Sciatic nerve (tissue), 2 donors: ENCODE measurements at places on chromosomes 5 and 9. TPM values are rescaled to one million over a fixed set of nuclear protein-coding genes. Genes with fewer than 3 reads are reported as not detected.

The EPB41L4A gene
- 29.4 TPM for total RNA-seq

The ACOT12 gene
- not detected for total RNA-seq

The TCF7 gene
- 8.5 TPM for total RNA-seq

The LCN6 gene
- total RNA-seq = 7.0 TPM

The PCDHGA8 gene
- total RNA-seq = 5.3 TPM

The PDZD2 gene
- total RNA-seq = 105 TPM

The PTPA gene
- total RNA-seq = 78.2 TPM

The NCS1 gene
- 11.7 TPM for total RNA-seq

The ADRB2 gene
- 6.7 TPM for total RNA-seq

The C5orf58 gene
- total RNA-seq = not detected

The WDR38 gene
- total RNA-seq = not detected

The TYRP1 gene
- not detected for total RNA-seq

The FGF18 gene
- total RNA-seq = 15.8 TPM

The TUSC1 gene
- 11.4 TPM for total RNA-seq

The STPG3 gene
- total RNA-seq = not detected

The JAKMIP2 gene
- 14.6 TPM for total RNA-seq

The SPATA9 gene
- total RNA-seq = 1.6 TPM

The ARHGAP26 gene
- 71.6 TPM for total RNA-seq

The GPR151 gene
- total RNA-seq = not detected

The EIF4E1B gene
- total RNA-seq = not detected

The VAV2 gene
- total RNA-seq = 20.5 TPM

The PCDHGB6 gene
- total RNA-seq = 12.4 TPM

The RBM18 gene
- total RNA-seq = 16.0 TPM

The CHSY3 gene
- 4.0 TPM for total RNA-seq

The C9orf152 gene
- total RNA-seq = not detected

The ZDHHC11B gene
- total RNA-seq = 1.9 TPM

The SV2C gene
- total RNA-seq = 4.9 TPM

The ANKRD18B gene
- 1.2 TPM for total RNA-seq

The DAPK1 gene
- total RNA-seq = 71.1 TPM

The ZNG1E gene
- 53.2 TPM for total RNA-seq

The SLC4A9 gene
- total RNA-seq = 0.18 TPM

The SPINK13 gene
- total RNA-seq = not detected

The NXNL2 gene
- total RNA-seq = 1.3 TPM

The DMRT3 gene
- total RNA-seq = 0.40 TPM

The ENG gene
- 285 TPM for total RNA-seq

The GPRIN1 gene
- 0.53 TPM for total RNA-seq

The NMUR2 gene
- not detected for total RNA-seq

The SIGMAR1 gene
- 43.6 TPM for total RNA-seq

The PCDHA12 gene
- 5.8 TPM for total RNA-seq

The ALDH7A1 gene
- 63.0 TPM for total RNA-seq

The SPATA31D4 gene
- total RNA-seq = not detected

The MACROH2A1 gene
- total RNA-seq = 129 TPM

The CACNA1B gene
- 0.09 TPM for total RNA-seq

The DMRTA1 gene
- total RNA-seq = 0.53 TPM

The ADGRD2 gene
- total RNA-seq = not detected

The FOXD1 gene
- total RNA-seq = 99.3 TPM

The CARTPT gene
- not detected for total RNA-seq

The WDR36 gene
- total RNA-seq = 29.4 TPM

The ANKRD31 gene
- 0.53 TPM for total RNA-seq

The CCL21 gene
- total RNA-seq = not detected

The SYK gene
- 25.6 TPM for total RNA-seq

The PCDHGB5 gene
- total RNA-seq = 16.3 TPM

The PCDHA1 gene
- not detected for total RNA-seq

The RMRP gene
- total RNA-seq = 12,220 TPM

The DNM1 gene
- 52.7 TPM for total RNA-seq
